Renal pelvis (tissue), 12 donors: ENCODE measurements at places on chromosomes 3 and 15. TPM values are rescaled to one million over a fixed set of nuclear protein-coding genes. Genes with fewer than 3 reads are reported as not detected.
A peak's percentile ranks its signal among the peaks of the same experiment; 100 is the strongest.

DNA sequence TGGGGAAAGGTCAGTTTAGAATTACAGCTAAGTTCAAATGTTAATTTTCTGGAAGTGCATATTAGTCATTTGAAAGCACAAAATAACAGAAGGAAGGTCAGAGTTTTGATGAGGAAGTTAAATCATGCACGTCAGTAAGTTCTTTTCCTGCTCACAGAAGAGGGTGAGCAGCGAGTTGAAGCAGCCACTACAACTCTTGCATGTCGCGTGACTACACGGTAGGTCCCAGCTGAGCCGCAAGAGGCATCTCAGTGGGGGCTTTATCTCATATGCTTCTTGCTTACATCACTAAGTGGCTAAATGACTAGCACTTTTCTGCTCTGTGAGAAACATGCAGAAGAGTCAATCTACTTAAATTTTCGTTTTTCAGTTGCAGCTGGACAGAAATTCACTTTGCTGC is 21.3 kb upstream of the SEC62 start:
- DNase-seq, result no peak

DNA sequence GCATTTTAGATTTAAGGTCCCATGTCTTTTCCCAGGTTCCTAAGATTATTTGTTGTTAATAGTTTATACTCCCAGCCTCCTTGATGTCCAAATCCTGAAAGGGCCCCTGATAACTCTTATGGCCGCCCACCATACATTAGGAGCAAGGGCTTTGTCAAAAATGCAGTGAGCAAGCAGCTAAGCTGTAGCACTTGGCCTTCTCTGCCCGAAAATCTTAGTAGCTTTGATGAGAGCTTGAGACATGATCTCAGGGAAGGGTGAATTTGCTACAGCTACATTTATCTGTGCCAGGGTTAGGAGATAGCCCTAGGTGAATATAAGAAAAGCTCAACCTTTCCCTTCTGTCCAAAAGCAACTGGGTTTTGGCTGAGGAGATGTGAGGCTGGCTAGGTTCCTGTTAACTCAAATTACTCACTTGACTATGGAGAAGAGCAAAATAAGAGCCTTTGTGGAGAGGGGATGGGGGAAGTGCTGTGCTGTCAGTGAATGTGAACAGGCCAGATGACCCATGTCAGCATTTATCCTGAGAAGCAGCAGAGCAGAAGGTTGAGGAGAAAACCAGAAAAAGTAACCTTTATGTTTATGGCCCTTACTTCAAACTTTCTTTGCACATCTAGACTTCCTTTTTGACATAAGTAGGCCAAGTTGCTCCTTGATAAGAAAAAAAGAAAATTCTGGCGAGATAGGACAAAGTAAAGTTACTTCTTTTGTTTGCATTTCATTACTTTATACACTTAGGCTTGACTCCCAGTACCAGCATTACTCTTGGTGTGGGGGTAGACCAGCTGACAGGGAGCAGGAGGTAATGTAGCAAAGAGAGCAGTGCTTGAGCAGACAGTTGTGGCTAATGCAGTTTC is 21.1 kb downstream of the MAPK6 start:
- peak; percentile 62 for DNase-seq

DNA sequence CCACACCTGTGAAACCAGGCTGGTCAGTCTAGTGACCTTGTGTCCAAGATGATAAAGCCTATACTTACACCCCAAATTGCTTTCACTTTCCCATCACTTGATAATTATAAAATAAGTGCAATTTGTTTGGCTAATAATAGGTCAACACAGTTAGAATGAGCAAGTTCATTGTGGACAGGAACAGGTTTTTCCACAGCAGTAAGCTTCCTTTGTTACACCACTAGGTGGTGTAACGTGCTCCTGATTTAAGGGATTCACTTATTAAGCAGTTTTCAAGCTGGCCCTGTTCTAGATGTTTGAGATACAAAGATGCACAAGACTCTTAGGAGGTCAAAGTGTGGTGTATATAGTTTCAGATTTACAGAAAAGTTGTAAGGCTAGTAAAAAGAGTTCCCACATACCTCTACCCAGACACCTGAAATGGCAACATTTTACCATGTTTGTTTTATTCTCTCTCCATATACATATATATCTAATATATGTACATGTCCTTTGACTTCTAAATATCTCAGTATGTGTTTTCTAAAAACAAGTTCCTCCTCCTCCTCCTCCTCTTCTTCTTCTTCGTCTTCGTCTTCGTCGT is 6.8 kb upstream of the MFSD1 start:
- no peak for DNase-seq

GRCh38 chr15:41568350-41569017 is 9.5 kb downstream of the TYRO3 start:
- peak; percentile 94 for DNase-seq

DNA sequence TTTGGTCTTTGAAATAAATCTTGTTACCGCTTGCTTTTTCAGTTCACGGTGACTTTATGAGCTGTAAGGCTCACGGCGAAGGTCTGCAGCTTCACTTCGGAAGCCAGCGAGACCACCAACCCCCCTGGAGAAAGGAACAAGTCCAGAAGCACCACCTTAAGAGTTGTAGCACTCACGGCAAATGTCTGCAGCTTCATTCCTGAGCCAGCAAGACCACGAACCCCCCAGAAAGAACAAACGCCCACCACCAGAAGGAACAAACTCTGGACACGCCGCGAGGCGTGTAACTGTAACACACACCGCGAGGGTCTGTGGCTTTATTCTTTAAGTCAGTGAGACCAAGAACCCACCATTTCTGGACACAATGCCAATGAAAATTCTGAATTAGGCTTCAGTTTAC is 28.8 kb downstream of the GOLGA6A start:
- no peak for DNase-seq

The CLRN1 gene
- not detected for polyA plus RNA-seq

The B3GALNT1 gene
- polyA plus RNA-seq, result 34.8 TPM
